Mucosa of descending colon (tissue), 3 donors: ENCODE measurements at places on chromosomes 4 and X. TPM values are rescaled to one million over a fixed set of nuclear protein-coding genes. Genes with fewer than 3 reads are reported as not detected.
A peak's percentile ranks its signal among the peaks of the same experiment; 100 is the strongest.

GK gene
- 32.2 TPM for total RNA-seq

DNA sequence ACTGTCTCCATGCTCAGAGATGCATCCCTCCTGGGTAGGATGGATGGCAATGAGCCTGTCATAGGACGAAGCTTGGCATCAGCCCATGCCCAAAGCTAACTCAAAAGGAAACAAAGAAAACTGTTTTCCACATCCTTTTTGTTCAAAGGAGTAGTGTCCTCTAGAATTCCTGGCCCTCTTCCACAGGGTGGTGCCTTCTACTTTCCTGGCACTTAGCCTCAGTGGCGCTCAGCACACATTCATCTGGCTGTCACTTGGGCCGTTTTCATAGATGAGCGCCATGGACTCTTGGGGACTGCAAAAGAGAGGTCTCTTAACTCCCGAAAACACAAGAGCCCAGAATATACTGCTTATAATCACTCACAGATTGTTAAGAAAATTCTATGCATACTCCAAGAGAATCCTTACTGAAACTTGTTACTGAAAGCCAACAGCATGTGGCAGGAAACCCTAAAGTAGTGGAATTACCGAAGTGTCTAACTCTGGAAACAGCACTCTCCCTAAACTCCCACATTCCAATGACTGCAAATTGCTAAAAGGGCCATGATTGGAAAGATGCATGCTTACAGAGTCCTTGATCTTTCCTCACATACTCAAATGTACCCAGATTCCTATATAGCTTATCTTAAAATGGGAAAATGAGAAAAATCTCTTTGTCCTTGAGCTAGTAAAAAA is 110.0 kb downstream of the HS6ST2 start:
- DNase-seq, result no peak

PCYT1B gene
- 2.4 TPM for total RNA-seq

DNA sequence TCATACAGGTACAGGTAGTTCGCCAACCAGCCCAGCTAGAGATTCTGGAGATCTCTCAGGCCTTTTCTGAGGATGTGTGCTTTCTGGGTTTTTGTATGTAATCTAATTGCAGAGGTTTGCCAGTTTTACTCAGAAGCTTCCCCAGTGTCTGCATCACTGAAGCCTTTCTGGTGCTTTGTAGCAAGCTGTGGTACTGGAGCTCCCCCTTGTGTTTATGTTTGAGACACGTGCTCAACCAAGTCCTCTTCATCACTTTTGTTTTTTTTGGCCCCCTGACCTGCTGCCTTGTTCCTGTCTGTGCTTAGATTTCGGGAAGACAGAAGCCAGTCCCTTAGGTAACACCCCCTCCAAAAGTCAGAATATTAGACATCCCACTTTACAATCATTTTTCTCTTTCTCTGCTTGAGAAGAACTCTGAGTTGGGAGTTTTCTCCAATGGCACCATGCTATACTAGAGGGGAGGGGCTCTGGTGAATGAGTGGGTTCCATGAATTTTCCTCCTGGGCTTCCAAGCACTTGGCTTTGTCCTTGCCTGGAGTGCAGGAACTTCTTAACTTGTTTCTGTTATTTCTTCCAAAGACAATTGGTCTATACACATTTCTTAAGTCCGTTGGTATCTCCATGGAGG is 128.4 kb upstream of the TBC1D9 start:
- DNase-seq, result peak; percentile 65
